ENCODE measurements at places on chromosomes 4 and X.

DNA sequence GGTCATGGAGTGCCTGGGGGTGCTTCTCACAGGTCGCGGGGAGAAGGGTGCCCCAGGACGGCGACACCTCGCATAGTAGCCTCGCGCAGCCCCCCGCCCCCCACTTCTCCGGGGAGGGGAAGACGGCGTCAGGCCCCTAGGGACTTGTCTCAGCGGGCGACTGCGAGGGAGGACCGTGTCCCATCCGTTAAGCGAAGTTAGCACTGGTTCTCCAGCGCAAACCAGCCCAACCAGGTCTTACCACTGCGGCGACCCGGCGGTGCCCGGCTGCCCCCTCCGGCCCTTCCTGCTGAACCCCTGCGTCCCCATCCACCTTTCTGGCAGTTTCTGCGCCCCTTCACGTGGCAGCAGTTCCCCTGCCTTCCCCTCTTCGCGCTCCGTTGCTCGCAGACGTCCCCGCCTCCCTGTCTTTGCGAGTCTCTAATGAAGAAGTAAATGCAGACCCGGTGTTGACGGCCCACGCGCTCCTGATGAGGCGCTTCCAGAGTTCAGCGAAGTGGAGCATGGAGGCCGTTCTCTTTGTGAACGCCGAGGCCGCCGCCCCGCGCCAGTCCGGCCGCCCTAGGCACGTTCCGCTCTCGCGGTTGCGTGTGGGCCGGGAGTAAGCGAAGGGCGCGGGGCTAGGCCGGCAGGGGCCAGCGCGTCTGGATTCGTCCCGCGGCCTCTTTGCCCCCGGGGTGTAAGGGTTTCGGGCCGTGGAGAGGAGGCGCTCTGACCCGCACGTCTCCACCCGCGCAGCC lies 3.0 kb downstream of the SLIT2 start:
- DNase-seq: peak; percentile 15

GRCh38 chr4:113445286-113445685 lies 316.3 kb downstream of the CAMK2D start:
- DNase-seq: peak; percentile 38

GRCh38 chr4:35982318-35982717 lies 262.0 kb downstream of the ARAP2 start:
- no peak for DNase-seq

GRCh38 chrX:120087289-120088017 lies 10.0 kb upstream of the RHOXF2B start:
- no peak for DNase-seq

GRCh38 chr4:138161351-138161750 lies 80.8 kb downstream of the SLC7A11 start:
- no peak for DNase-seq

- DNase-seq: no peak
These were observed 1049.8 kb upstream of the GRIA3 start for GRCh38 chrX:122134291-122134690.
